ENCODE measurements at places on chromosomes 2 and 18. TPM values are rescaled to one million over a fixed set of nuclear protein-coding genes. Genes with fewer than 3 reads are reported as not detected.

- no peaks in the 10 kb centered on the region for H3K27me3 ChIP-seq
- H3K4me3 ChIP-seq, result no peak overlapping the region
- H3K36me3 ChIP-seq, result peaks cover 3% of the 10 kb centered on the region
- peak overlapping the region; percentile 11 for H3K27ac ChIP-seq
- H3K4me1 ChIP-seq, result peaks cover 36% of the 10 kb centered on the region
Measured at GRCh38 chr18:59783138-59783537, 85.9 kb upstream of the CCBE1 start.

DNA sequence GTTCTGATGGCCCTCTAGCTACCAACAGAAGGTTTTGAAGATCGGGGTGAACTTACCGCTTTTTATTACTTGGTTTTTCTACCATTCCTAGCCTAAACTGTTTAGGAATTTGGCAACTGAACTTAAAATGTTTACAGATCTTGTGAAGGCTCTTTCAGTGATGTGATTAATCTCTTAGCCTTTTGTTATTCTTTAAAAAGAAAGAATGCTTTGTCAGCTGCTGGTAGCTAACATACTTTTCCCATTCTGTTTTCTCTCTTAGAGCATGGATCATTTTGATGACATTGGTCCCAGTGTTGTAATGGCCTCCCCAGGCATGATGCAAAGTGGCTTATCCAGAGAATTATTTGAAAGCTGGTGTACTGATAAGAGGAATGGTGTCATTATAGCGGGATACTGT lies 18.1 kb downstream of the CPSF3 start:
- H3K4me1 ChIP-seq, result no peaks in the 10 kb centered on the region
- no peak overlapping the region for H3K4me3 ChIP-seq
- no peaks in the 10 kb centered on the region for H3K27me3 ChIP-seq
- H3K36me3 ChIP-seq, result peaks cover 24% of the 10 kb centered on the region
- DNase-seq, result no peak
- H3K27ac ChIP-seq, result no peak overlapping the region

- H3K27ac ChIP-seq, result no peak overlapping the region
- no peak overlapping the region for H3K4me3 ChIP-seq
- no peaks in the 10 kb centered on the region for H3K27me3 ChIP-seq
- peaks cover 10% of the 10 kb centered on the region for H3K4me1 ChIP-seq
Measured at GRCh38 chr2:145919477-145919876, 1399.6 kb upstream of the ZEB2 start.

DNA sequence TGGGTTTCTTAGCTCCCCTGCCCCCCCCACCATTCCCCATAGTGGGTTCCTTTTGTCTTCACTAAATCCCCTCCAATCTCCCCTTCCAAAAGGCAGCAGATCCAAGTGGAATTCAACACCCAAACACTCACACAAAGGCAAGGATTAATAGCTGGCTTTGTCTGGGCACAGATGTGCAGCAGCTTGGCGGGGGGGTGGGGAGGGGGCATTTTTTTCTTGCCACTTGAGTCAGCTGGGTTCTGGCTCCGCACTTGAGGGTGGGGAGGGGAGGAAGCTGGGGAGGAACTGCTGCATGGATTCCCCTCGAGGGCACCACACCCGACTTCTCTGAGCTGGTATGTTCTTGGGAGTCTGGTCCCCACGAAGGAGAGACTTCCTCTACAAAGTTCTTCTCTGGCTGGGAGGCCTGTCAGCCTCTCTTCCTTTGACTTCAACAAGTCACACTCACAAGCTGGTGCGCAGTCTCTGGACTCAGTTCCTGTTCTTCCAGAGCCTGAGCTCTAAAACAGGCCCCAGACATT lies 36.0 kb downstream of the SERTAD2 start:
- no peaks in the 10 kb centered on the region for H3K4me1 ChIP-seq
- H3K27ac ChIP-seq, result no peak overlapping the region
- H3K4me3 ChIP-seq, result no peak overlapping the region
- H3K36me3 ChIP-seq, result no peaks in the 10 kb centered on the region

DNA sequence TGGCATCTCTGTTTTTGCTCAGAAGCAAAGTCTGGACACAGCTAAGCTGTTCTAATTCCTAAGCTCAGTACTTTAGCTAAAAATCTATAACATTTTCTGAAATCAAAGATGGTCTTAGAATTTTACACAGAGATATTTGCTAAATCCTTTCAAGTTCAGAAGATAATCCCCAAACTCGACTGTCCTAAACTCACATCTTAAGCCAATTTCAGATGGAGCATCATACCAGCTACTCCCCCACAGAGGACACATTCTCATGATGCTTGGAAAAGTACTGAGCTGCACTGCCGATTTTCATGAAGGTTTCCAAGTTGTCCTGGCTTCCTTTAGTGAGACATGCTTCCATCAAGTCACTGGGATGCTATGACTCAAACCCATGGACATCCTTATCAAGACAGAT lies 535.5 kb downstream of the SUCLG1 start:
- no peaks in the 10 kb centered on the region for H3K27me3 ChIP-seq
- H3K4me3 ChIP-seq, result no peak overlapping the region

DNA sequence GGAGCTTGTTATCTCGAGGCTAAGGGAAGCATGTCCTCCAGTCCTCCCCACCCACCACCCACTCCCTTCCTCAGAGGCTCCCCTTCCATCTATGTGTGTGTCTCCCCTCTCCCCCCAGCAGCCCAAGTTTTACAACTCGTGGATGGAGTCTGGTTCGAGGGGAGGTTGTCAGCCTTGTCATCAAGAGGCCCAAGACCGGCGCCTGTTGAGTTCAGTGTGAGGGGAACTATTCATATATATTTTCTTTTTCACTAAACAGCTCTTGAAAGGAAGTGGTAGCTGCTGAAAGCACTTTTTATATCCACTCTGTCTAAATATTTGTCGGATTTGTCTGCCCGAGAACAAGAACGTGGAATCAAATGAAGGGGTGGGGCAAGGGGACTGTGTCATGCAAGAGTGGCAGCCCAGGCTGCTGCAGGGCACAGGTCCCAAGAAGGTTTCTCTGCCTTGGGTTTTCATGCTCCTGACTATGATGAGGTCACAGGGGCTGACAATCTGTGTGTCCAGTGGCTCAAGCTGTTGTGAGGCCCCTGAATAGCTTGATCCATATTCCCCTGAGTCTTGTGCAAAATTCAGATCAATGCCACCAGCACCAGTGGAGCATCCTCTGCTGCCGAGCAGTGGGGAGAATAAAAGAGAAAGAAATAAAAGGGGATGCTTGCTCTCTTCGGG lies 35.0 kb downstream of the NRP2 start:
- no peak for DNase-seq
- no peaks in the 10 kb centered on the region for H3K36me3 ChIP-seq
- H3K27ac ChIP-seq, result no peak overlapping the region
- no peak overlapping the region for H3K4me3 ChIP-seq
- no peaks in the 10 kb centered on the region for H3K27me3 ChIP-seq

DNA sequence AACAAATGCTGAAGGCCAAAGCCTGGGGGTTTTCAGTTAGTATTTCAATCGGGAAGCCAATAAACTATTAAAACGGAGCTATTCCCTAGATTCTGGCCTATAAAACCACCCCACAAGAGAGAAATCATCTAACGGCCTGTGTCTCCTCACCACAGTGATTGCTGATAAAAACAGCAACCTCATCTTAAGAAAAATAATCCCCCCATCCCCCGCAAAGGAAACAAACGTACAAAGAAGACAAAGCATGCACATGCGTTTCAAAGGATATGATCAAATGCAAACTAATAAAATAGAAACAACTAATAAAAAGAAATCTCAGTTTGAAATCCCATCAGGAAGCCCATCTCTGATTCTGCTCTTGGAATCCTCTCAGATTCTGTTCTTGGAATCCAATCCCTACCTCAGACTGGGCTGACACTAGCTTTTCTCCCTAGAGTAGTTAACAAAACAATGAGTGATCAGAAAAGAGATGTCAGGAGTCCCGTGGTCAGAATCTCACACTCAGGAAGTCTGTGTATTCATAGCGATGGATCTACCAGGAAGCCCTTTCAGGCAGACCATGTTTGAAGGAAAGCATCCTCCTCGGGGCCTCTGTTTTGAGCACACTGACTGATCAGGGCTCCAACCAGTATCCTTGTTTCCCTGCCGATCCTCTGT lies 150.7 kb downstream of the THADA start:
- no peak overlapping the region for H3K27ac ChIP-seq
- no peaks in the 10 kb centered on the region for H3K27me3 ChIP-seq
- H3K4me1 ChIP-seq, result peaks cover 30% of the 10 kb centered on the region
- H3K36me3 ChIP-seq, result no peaks in the 10 kb centered on the region
- H3K4me3 ChIP-seq, result no peak overlapping the region

- H3K27ac ChIP-seq, result no peak overlapping the region
- H3K4me3 ChIP-seq, result no peak overlapping the region
- no peak for DNase-seq
- peaks cover 31% of the 10 kb centered on the region for H3K4me1 ChIP-seq
- no peaks in the 10 kb centered on the region for H3K27me3 ChIP-seq
Measured at GRCh38 chr2:231126123-231126522, 1.3 kb upstream of the HTR2B start.

The TDRD15 gene
- total RNA-seq, result not detected

The SPP2 gene
- total RNA-seq, result not detected

- no peaks in the 10 kb centered on the region for H3K27me3 ChIP-seq
- H3K4me3 ChIP-seq, result no peak overlapping the region
- no peaks in the 10 kb centered on the region for H3K36me3 ChIP-seq
Measured at GRCh38 chr2:168732100-168732499, 70.3 kb upstream of the NOSTRIN start.

GRCh38 chr18:55559739-55560138 lies 28.3 kb downstream of the TCF4 start:
- no peak overlapping the region for H3K4me3 ChIP-seq
- no peaks in the 10 kb centered on the region for H3K27me3 ChIP-seq
- H3K27ac ChIP-seq, result no peak overlapping the region
- H3K4me1 ChIP-seq, result no peaks in the 10 kb centered on the region
- no peaks in the 10 kb centered on the region for H3K36me3 ChIP-seq

The C2orf66 gene
- 0.35 TPM for total RNA-seq

DNA sequence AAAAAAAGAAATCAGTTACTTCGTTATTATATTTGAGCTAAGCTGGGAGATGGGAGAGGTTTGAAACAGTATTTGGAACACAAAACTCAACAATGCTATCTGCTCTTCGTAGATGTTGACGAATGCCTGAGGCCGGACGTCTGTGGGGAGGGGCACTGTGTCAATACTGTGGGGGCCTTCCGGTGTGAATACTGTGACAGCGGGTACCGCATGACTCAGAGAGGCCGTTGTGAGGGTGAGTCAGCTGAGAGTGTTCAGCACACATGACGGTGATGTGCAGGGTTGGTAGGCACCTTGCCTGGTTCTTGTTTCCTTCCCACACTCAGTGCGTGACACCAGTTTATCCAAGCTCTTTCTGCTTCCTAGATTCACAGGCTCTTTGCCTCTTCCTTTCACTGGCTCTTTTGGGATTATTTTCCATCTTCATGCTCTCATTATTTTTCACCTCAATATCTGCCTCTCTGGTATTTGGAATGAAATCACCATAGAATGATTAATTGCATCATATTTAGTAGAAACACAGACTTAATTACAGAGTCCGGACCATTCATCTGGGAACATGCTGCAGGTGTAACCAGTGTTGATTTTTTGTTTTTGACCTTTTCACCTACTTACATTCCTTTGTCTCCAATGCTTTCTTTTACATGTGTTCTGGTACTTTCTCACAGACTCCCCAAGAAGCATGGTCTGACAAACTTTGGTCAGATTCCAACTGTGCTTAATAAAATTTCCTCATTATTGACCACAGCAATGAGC lies 200.6 kb upstream of the RASGRP3 start:
- H3K4me3 ChIP-seq, result peak overlapping the region; percentile 31
- DNase-seq, result peak; percentile 89
- peak overlapping the region; percentile 98 for H3K27ac ChIP-seq
- peaks cover 8% of the 10 kb centered on the region for H3K36me3 ChIP-seq
- H3K27me3 ChIP-seq, result no peaks in the 10 kb centered on the region

GRCh38 chr2:235820571-235820970 lies 326.7 kb downstream of the AGAP1 start:
- no peaks in the 10 kb centered on the region for H3K4me1 ChIP-seq
- peaks cover 10% of the 10 kb centered on the region for H3K36me3 ChIP-seq
- DNase-seq, result no peak
- H3K4me3 ChIP-seq, result no peak overlapping the region
- H3K27ac ChIP-seq, result no peak overlapping the region
- no peaks in the 10 kb centered on the region for H3K27me3 ChIP-seq

- H3K4me3 ChIP-seq, result no peak overlapping the region
- no peak for DNase-seq
- H3K36me3 ChIP-seq, result no peaks in the 10 kb centered on the region
- H3K27me3 ChIP-seq, result no peaks in the 10 kb centered on the region
- no peak overlapping the region for H3K27ac ChIP-seq
Measured at GRCh38 chr2:141362311-141362710, 768.5 kb downstream of the LRP1B start.

GRCh38 chr18:74840492-74841167 lies 243.0 kb downstream of the ZNF407 start:
- no peak for DNase-seq
- peaks cover 26% of the 10 kb centered on the region for H3K4me1 ChIP-seq
- H3K27me3 ChIP-seq, result no peaks in the 10 kb centered on the region
- no peak overlapping the region for H3K27ac ChIP-seq
- no peaks in the 10 kb centered on the region for H3K36me3 ChIP-seq

- peaks cover 62% of the 10 kb centered on the region for H3K27me3 ChIP-seq
- no peak overlapping the region for H3K4me3 ChIP-seq
- no peak for DNase-seq
- peaks cover 16% of the 10 kb centered on the region for H3K36me3 ChIP-seq
- H3K4me1 ChIP-seq, result peaks cover 10% of the 10 kb centered on the region
Measured at GRCh38 chr2:42045352-42045751, 2.5 kb upstream of the PKDCC start.

GRCh38 chr2:156346731-156347130 lies 14.2 kb upstream of the NR4A2 start:
- no peaks in the 10 kb centered on the region for H3K27me3 ChIP-seq
- H3K4me3 ChIP-seq, result no peak overlapping the region
- H3K27ac ChIP-seq, result no peak overlapping the region
- peaks cover 16% of the 10 kb centered on the region for H3K4me1 ChIP-seq

The TMEM198 gene
- 5.9 TPM for total RNA-seq

The LGALSL gene
- total RNA-seq, result 12.1 TPM

GRCh38 chr2:163730556-163730955 lies 5.3 kb downstream of the FIGN start:
- no peak overlapping the region for H3K27ac ChIP-seq
- peaks cover 27% of the 10 kb centered on the region for H3K36me3 ChIP-seq
- peaks cover 16% of the 10 kb centered on the region for H3K4me1 ChIP-seq
- no peak for DNase-seq
- H3K4me3 ChIP-seq, result no peak overlapping the region

DNA sequence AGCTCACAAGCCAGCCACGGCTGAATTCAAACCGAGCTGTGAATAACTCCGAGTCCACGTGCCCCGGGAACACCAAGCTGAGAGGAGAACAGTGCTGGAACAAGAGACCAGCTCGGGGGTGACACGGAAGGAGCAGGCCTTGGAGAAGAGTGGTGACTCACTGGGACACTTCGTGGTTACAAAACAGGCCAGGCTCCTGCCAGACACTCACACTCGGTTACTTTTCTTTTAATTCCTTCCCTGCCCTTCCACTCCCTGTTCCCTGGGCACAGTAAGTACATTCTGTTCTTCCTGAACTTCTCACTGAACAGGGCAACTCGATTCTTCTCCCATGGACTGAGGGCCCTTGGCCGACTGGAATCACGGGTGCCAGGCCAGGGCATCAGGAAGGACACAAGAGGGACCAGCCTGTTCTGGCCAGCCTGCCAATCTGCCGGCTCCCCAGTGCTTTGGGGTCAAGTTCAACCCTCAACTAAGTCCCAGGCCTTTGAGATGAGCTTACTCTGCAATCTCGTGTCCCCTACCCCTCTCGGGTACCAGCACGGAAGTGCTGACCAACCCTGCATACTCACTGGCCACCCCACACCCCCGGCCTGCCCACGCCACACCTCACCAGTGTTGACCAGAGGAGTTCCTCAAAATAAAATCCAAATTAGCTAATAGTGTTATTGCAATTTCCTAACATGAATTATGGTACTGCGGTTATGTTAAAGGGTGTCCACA lies 87.5 kb downstream of the TFCP2L1 start:
- H3K36me3 ChIP-seq, result peaks cover 3% of the 10 kb centered on the region
- peaks cover 33% of the 10 kb centered on the region for H3K4me1 ChIP-seq
- H3K27ac ChIP-seq, result peak overlapping the region; percentile 97
- no peaks in the 10 kb centered on the region for H3K27me3 ChIP-seq

Measured in Calu3 (cell line).